NCI-H187 treated with DMSO at 0.1 percent for 48 hours (cell line): ENCODE measurements at places on chromosomes 2 and 18.

GRCh38 chr2:211114826-211115455 lies 558.5 kb downstream of the CPS1 start:
- no peak for DNase-seq

GRCh38 chr18:70294471-70295191 lies 5.8 kb downstream of the SOCS6 start:
- DNase-seq: no peak

DNA sequence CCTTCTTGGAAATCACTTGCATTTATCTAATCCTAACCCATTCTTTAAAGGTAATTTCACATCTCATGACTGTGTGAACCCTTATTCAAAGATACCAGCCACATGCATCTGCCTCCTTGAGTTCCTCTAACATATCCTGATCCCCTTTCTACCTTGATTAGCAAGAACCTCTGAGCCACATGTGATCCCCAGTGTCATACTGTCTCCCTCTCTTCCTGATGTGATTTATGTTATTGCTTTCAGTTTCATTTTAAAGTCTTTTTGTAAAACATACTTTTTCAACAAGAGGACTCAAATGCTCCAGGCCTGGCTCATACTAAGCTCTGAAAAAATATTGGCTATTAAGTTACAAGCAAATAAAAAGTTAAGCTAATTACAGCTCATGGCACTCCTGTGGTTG lies 470.1 kb downstream of the DLGAP1 start:
- no peak for DNase-seq

DNA sequence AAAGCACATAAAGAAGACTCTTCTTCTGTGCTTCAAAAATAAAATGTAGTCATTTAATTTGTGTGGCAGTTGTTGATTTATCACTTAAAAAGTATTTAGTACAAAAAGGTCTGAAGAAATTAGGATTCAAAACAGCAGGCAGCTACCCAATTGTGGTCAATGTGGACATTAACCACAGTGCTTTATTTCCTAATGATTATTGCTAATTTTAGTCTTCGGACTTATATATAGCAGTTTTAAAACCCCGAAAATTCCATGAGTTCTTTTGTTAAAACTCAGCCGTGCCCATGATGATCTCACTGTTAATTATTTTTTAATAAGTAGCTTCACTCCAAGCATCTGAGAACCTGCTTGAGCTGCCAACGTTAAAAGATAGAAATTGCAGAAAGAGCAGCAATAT lies 594.3 kb downstream of the STK39 start:
- DNase-seq: no peak

DNA sequence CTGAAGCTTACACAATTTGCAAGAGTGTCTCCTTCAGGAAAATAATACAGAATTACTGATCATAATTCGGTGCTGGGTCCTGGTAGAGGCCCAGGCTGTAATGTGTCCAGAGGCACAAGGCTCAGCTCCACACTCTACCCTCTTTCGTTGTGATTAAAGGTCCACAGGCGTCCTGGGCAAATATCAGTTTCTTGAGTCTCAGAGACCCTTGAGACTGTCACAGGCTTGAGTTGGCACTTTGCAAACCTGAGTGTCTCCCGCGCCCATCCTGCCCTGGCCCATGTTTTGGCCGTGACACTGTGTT lies 46.9 kb upstream of the SMAD7 start:
- no peak for DNase-seq

GRCh38 chr2:9156483-9156882 lies 50.1 kb upstream of the ASAP2 start:
- no peak for DNase-seq

- no peak for DNase-seq
Measured at GRCh38 chr18:9285604-9286003, 49.0 kb upstream of the TWSG1 start.

GRCh38 chr2:162487816-162488215 lies 143.9 kb downstream of the GCA start:
- no peak for DNase-seq
